IMR-90 (cell line): ENCODE measurements at places on chromosomes 3 and 15. TPM values are rescaled to one million over a fixed set of nuclear protein-coding genes. Genes with fewer than 3 reads are reported as not detected.

CCDC9B gene
- 26.0 and 30.9 TPM in 2 replicates for polyA plus RNA-seq

MAP6D1 gene
- 5.2 and 6.6 TPM in 2 replicates for polyA plus RNA-seq

- H3K36me3 ChIP-seq = no peaks in the 10 kb centered on the region
- H3K27me3 ChIP-seq = peaks cover 15% of the 10 kb centered on the region
- no peak overlapping the region for H3K27ac ChIP-seq
- no peak for DNase-seq
These were observed 54.0 kb downstream of the DAPK2 start for GRCh38 chr15:63992300-63992699.

DNA sequence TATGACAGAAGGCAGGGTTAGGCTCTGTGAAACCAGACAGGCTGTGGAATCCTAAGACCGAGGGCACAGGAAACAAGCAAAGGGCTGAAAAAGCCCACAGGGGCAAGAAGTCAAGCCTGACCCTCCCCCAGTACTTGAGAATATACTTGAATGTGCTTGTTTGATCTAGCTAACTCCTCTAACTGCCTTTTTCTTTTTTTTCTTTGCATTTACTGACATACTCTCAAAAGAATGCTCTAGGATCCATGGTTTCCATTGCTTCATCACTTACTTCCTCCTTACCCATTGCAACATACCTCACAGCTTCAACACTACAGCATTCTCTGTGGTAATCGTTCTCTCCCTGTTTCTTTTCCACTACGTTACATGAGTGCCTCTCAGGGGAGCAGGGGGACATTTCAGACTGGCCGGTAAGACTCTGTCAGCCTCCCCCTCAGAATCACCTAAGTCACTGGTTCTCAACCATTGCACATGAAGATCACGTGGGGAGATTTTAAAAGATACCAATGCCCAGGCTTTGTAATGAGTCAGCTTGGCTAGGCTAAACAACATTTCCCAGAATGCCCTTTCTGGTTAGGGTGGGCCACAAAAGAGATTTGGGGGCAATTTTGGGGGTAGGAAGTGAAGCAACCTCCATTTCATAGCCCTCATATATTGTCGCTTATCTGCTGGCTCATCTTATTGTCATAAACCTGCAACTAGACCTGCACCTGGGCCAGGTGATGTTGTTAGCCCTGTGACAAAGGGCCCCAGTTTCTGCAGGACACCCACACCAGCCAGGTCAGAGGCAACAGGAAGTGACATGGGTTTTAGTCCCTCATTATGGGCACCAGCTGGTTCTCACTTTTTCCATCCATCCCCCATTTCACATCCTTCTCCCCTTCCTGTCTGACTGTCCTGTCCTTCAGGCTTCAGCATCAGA lies 24.6 kb upstream of the RSL24D1 start:
- DNase-seq = peak; percentile 96
- peak overlapping the region; percentile 96 for H3K27ac ChIP-seq
- peaks cover 1% of the 10 kb centered on the region; the same call in 1 of the 2 replicates for H3K36me3 ChIP-seq
- peaks cover 11% of the 10 kb centered on the region for H3K4me1 ChIP-seq
- H3K27me3 ChIP-seq = no peaks in the 10 kb centered on the region
- H3K4me3 ChIP-seq = peak overlapping the region; percentile 11; the same call in 1 of the 2 replicates

- peaks cover 11% of the 10 kb centered on the region for H3K27me3 ChIP-seq
- no peak overlapping the region for H3K4me3 ChIP-seq
- H3K4me1 ChIP-seq = no peaks in the 10 kb centered on the region; the same call in 1 of the 2 replicates
- H3K36me3 ChIP-seq = no peaks in the 10 kb centered on the region
- peak; percentile 52 for DNase-seq
These were observed 29.0 kb downstream of the KY start for GRCh38 chr3:134621854-134622253.

DNA sequence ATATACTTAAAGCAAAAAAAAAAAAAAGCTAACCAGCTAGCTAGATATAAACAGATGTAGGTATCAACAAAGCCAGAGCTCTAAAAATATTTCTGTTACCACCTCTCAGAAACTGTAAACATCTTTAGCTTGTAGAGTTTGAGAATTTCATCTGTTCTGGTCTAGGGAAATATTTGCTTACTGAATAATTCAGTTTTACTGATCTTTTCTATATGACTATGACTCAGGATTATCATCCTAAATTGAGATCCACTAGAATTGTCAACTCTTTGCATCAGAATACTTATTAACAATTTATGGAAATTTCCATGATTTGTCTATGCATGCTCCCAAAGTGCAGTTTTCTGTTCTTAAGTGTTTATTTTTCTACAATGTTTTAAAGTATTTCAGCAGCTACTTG lies 517.3 kb downstream of the DIPK2A start:
- H3K36me3 ChIP-seq = no peaks in the 10 kb centered on the region
- H3K4me1 ChIP-seq = no peaks in the 10 kb centered on the region
- DNase-seq = no peak
- no peak overlapping the region for H3K4me3 ChIP-seq

GRCh38 chr15:95837341-95838004 lies 493.0 kb upstream of the NR2F2 start:
- no peaks in the 10 kb centered on the region for H3K27me3 ChIP-seq
- no peak overlapping the region for H3K27ac ChIP-seq
- DNase-seq = no peak
- no peaks in the 10 kb centered on the region for H3K36me3 ChIP-seq

PLSCR2 gene
- polyA plus RNA-seq = not detected in 2 replicates

GRCh38 chr3:128163432-128163831 lies 10.2 kb downstream of the EEFSEC start:
- H3K4me3 ChIP-seq = no peak overlapping the region
- H3K27ac ChIP-seq = no peak overlapping the region
- H3K4me1 ChIP-seq = peaks cover 2% of the 10 kb centered on the region; the same call in 1 of the 2 replicates
- H3K27me3 ChIP-seq = no peaks in the 10 kb centered on the region
- DNase-seq = no peak

DNA sequence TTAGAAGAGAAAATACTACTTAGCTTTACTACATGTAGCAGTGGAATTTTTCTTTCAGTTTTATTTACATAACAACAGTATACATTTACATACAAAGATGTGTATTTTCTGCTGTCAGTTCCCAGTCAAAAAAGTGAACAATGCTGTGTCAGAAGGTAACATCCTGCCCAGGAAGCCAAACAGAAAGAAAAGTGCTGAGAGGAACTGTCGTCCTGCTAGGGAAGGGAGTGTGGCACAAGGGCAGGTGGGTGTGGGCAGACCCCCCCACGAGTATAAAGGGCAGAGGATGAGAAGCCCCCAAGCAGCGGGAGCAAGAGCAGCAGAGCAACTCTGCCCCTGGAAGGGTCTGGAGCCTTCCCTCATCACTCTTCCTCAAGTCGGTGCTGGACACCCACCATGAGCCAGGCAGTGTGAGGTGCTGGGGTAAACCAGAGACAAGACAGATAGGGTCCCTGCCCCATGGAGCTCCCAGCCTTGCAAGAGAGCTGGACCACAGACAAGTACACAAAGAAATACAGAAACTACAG lies 39.7 kb downstream of the TBC1D2B start:
- H3K27me3 ChIP-seq = no peaks in the 10 kb centered on the region
- H3K4me1 ChIP-seq = peaks cover 15% of the 10 kb centered on the region
- H3K4me3 ChIP-seq = no peak overlapping the region
- H3K27ac ChIP-seq = no peak overlapping the region
- peaks cover 39% of the 10 kb centered on the region for H3K36me3 ChIP-seq
- no peak for DNase-seq

TNIK gene
- polyA plus RNA-seq = 2.8 and 3.4 TPM in 2 replicates

TEX55 gene
- polyA plus RNA-seq = not detected in 2 replicates

PPP2R3A gene
- 10.2 and 11.3 TPM in 2 replicates for polyA plus RNA-seq

CYFIP1 gene
- polyA plus RNA-seq = 51.4 and 58.4 TPM in 2 replicates

GRCh38 chr3:149646181-149646766 lies 11.6 kb downstream of the WWTR1 start:
- peaks cover 25% of the 10 kb centered on the region for H3K36me3 ChIP-seq
- peak; percentile 80 for DNase-seq
- H3K4me3 ChIP-seq = no peak overlapping the region
- no peaks in the 10 kb centered on the region for H3K27me3 ChIP-seq

PGBD4 gene
- polyA plus RNA-seq = 0.75 and 0.89 TPM in 2 replicates

LRRC31 gene
- not detected in 2 replicates for polyA plus RNA-seq

DNA sequence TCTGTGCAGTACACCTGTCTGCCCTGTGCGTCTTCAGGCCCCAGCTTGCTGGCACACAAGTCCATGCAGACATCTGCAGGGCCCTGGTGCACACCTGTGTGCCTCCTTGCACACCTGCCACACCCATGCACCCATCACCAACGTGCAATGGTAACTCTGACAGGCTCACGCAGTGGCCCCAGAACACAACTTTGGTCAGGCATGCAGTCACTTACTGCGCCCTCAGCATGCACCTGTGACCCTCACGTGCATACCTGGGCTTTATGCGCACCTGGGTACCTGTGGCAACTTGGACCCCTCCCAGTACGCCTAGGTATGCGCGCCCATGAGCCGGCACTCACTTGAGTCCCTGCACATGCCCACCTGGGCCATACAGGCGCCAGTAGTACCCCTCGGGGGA lies 1.7 kb downstream of the PLXND1 start:
- no peak overlapping the region for H3K27ac ChIP-seq
- H3K4me1 ChIP-seq = peaks cover 27% of the 10 kb centered on the region
- DNase-seq = no peak
- peak overlapping the region; percentile 95 for H3K4me3 ChIP-seq

DNA sequence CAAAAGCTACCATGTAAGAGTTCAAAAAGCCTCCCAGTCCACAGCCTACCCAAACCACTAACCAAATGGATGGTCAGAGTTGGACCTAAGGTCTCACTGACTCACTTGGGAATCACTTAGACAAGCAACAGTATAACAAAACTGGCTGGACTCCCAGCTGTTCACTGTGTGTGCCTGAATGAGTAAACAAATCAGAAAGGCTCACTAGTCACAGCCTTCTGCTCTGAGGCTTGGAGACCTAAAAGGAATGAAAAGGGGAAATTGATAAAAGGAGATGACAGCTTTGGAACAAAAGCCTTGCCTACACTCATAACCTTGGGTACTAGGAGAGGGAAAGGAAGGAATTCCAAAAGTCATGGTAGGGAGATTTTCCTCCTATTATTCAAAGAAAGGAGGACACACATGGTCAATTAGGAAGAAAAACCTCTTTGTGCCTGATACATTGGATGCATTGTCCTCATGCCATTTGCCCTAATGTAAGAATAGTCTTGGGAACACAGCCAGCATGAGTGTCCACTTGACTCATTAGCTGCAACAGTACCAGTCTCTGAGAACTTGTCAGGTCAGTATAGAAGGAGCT lies 92.3 kb downstream of the FRMD5 start:
- peak; percentile 99 for DNase-seq
- no peaks in the 10 kb centered on the region for H3K36me3 ChIP-seq
- peaks cover 11% of the 10 kb centered on the region for H3K4me1 ChIP-seq
- no peaks in the 10 kb centered on the region for H3K27me3 ChIP-seq
- peak overlapping the region; percentile 27; the same call in 1 of the 2 replicates for H3K27ac ChIP-seq
- no peak overlapping the region for H3K4me3 ChIP-seq

COPS2 gene
- polyA plus RNA-seq = 39.6 and 54.6 TPM in 2 replicates

GRCh38 chr15:56824175-56824574 lies 90.9 kb upstream of the ZNF280D start:
- H3K4me1 ChIP-seq = no peaks in the 10 kb centered on the region; the same call in 1 of the 2 replicates
- DNase-seq = no peak
- H3K27me3 ChIP-seq = no peaks in the 10 kb centered on the region
- no peak overlapping the region for H3K27ac ChIP-seq

DNA sequence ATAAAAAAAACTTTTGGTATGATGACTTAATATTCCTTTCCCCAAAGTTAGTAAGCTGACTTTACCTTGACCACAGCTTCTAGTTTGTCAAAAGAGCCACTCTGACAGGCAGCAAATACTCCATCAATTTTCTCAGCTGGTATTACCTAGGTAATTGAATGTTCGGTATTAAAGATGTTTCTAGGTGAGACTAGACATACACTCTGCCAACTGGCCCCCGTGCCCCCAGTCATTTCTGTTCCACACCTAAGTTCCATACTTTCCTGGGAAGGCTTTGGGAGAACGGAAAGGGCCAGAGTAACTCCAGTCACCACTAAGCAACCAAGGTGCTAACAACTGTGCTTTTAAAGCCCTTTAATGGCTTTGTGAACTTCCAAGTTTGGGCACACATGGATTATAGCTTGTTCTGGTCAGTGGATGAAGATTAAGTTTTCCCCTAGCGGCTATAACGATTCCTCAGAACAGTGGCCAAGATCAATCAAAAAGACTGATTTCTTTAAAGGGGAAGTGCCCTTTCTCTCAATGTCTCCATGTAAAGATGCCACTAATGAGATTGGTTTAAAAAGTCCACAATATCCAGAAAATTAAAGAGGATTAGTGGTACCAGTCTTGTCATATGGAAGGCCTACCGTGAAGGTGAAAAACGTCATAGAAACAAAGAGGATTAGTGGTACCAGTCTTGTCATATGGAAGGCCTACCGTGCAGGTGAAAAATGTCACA lies 7.0 kb downstream of the EIF4A2 start:
- no peaks in the 10 kb centered on the region for H3K27me3 ChIP-seq
- H3K27ac ChIP-seq = no peak overlapping the region
- H3K4me3 ChIP-seq = no peak overlapping the region
- no peaks in the 10 kb centered on the region; the same call in 1 of the 2 replicates for H3K4me1 ChIP-seq
- peaks cover 36% of the 10 kb centered on the region for H3K36me3 ChIP-seq

- no peak overlapping the region for H3K27ac ChIP-seq
- H3K36me3 ChIP-seq = peaks cover 17% of the 10 kb centered on the region
- H3K4me1 ChIP-seq = no peaks in the 10 kb centered on the region
- no peaks in the 10 kb centered on the region for H3K27me3 ChIP-seq
- H3K4me3 ChIP-seq = no peak overlapping the region
These were observed 9.7 kb downstream of the WDR5B start for GRCh38 chr3:122406198-122406597.

- H3K27ac ChIP-seq = no peak overlapping the region
- H3K4me1 ChIP-seq = no peaks in the 10 kb centered on the region
- no peaks in the 10 kb centered on the region for H3K27me3 ChIP-seq
- DNase-seq = no peak
- H3K36me3 ChIP-seq = no peaks in the 10 kb centered on the region
These were observed 15.0 kb downstream of the NEK10 start for GRCh38 chr3:27354161-27354560.

- peak overlapping the region; percentile 95 for H3K27ac ChIP-seq
- DNase-seq = peak; percentile 97
- H3K4me3 ChIP-seq = no peak overlapping the region
- H3K27me3 ChIP-seq = no peaks in the 10 kb centered on the region
These were observed 116.0 kb downstream of the XXYLT1 start for GRCh38 chr3:195154793-195155535.

DNA sequence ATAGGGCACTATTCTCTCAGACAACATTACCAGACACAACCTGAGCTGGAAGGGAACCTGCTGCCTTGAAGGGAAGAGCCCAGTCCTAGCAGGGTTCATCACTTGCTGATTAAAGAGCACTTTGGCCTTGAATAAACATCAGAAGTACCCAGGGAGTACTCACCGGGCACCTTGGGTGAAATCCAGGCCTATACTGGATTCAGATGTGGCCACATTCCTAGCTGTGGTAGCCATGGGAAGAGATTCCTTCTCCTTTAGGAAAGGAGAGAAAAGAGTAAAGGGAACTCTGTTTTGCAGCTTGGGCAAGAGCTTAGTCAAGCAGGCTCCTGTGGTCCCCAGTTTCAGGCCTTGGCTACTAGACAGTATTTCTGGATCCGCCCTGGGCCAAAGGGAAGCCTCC lies 195.0 kb downstream of the SPATA16 start:
- no peak overlapping the region for H3K4me3 ChIP-seq
- H3K27me3 ChIP-seq = no peaks in the 10 kb centered on the region
- no peaks in the 10 kb centered on the region for H3K36me3 ChIP-seq
- no peaks in the 10 kb centered on the region for H3K4me1 ChIP-seq
